Activated T-cell treated with anti-CD3 and anti-CD28 coated beads, Interleukin-2, amount 50 U/mL, for 72 hours (primary cell): ENCODE measurements at places on chromosomes 11 and 22. TPM values are rescaled to one million over a fixed set of nuclear protein-coding genes. Genes with fewer than 3 reads are reported as not detected.

GRCh38 chr11:12599408-12600143 lies 74.6 kb upstream of the TEAD1 start:
- peak; percentile 48 for DNase-seq

DNA sequence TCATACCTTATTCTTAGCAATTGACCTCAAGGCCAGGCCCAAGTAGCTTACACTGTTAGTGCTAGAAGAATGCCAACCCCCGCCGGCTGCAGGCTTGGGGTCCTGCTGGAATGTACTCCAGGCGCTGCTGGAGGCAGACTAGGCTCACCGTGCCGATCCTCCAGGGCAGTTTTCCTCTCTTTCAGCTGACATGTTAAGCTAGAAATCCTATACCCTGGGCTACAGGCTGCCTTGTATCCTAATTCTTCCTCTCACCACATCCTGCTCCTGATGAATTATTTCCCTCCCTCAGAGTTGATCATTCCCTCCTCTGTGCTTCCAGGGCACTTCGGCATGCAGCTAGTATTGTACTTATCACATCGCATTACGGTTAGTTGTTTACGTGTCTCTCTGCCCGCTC lies 3.4 kb downstream of the SPTBN2 start:
- DNase-seq, result no peak

- no peak for DNase-seq
Measured at GRCh38 chr11:73978576-73979086, 4.0 kb downstream of the UCP2 start.

DNA sequence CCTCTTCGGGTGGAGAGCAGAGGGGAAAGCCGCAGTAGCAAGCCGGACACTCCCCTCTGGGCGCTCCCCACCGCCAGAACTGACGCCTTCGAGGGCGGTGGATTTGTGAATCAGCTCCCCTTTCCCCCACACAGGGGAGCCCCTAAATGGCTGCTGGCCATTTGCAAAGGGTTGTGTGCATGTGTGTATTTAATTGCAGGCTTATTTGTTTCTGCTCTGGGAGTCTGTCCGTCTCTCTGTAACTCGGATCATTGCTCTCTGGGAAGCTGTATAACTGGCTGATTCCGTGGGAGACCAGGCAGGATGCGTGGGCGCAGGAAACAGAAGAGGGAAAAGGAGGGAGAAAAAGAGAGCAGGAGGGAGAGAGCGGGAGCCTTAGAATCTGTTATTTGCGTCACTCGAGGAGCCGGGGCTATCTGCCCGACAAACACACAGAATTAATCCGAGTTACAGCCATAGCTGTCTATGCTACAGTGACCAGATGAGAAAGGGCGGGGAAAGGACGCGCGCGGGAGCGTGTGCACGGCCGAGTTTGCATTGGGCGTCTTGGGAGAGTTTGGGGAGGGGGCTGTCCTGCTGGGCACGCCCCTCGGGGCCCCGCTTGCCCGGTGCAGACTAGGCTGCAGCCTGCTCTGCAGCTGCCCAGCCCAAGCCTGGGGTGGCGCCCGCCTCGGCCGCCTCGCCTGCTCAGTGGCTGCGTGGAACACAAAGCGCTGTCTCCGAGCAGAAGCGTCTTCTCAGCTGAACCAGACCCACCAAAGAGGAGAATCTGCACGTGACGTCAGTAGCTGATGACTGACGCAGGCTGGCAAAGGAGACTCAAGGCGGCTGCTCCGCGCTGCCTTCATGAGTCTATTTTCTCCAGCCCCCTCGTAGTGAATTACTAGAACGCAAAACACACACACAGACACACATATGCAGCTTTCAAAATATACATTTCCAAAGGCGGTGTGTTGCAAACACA lies 105.3 kb upstream of the HSD17B12 start:
- no peak for DNase-seq

DNA sequence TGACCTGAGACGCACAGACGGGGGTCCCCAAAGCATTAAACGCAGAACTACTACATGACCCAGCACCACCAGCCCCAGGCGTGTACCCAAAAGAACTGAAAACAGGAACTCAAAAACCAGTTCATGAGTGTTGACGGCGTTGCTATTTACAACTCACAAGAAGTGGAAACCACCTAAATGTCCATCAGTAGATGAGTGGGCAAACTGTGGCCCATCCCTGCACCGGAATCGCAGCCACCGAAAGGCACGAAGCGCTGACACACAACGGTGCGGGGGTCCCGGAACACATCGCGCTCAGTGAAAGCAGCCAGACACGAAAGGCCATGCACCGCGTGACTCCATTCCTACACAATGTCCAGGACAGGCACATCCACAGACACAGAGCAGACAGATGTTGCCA lies 79.2 kb downstream of the TRMU start:
- DNase-seq, result no peak

The AMPD3 gene
- 28.8 TPM for total RNA-seq

DNA sequence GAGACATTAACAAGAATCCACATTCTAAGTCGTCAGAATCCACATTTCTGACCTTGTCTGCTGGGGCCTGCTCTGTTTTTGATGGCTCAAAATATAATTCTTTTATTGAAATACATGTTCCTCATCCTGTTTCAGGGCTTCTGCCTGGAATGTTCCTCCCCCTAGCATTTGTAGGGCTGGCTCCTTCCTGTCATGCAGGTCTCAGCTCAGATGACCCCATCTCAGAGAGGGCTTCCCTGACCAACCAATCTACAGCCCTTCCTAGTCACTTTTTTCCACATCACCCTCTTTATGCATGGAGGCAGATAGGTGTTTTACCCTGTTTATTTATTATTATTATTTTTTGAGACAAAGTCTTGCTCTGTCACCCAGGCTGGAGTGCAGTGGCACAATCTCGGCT lies 14.8 kb downstream of the TMEM123 start:
- no peak for DNase-seq

GRCh38 chr11:5242933-5243815 lies 6.5 kb downstream of the HBG1 start:
- DNase-seq, result no peak

The DEUP1 gene
- total RNA-seq, result not detected

The MRGPRE gene
- total RNA-seq, result not detected

DNA sequence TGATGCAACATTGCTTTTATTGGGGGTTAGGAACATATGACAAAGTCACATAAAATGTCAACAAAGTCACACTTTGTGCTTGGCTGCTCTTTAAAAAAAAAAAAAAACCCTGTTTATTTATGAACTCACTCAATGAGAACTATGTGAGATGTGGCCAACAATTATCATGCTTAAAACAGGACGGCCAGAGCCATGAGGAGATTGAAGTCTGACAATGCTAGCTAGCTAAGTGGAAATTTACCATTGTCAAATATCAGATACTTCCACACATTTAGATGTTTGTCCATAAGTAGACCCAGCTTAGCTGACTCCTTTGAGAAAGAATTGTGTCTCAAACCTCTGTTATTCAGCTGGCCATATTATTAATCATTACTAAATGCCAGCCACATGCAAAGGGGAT lies 26.9 kb downstream of the BLID start:
- no peak for DNase-seq

- no peak for DNase-seq
Measured at GRCh38 chr22:19169947-19170318, 8.6 kb downstream of the SLC25A1 start.
